ENCODE measurements at places on chromosomes 5 and 9. TPM values are rescaled to one million over a fixed set of nuclear protein-coding genes. Genes with fewer than 3 reads are reported as not detected.

DNA sequence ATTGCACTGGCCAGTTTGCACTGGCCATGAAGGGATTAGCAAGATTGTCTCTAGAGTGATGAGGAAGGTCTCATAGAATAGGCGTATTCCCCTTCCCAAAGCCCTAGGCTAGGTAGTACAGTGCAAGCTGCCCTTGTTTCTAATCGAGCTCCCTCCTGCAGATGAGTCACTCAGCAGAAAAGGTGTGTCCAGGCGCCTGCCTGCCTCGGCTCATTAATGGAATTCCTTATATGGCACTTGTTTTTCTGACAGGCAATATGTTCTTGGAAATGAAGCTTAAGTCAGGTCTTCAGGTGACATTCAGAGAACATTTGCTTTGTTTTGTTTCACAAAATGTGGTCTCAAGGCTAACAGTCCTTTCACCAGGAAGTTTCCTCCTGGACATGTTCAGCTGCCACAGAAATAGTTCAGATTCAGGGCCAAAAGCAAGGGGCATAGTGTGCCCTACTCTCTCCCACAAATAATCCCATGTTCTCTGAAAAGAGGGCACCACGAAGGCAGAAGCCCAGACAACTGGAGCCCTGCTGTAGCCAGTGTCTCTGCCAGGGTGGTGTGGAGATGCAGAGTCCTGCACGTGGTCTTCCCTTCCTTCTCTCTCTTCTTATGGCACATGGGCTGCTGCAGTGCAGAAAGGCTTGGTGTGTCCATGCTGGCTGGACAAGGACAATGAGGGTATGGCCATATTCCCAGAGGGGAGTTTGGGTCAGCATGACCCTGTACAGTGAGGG lies 281.1 kb upstream of the MAP3K1 start:
- H3K4me1 ChIP-seq, result peaks cover 8% of the 10 kb centered on the region
- no peaks in the 10 kb centered on the region for H3K36me3 ChIP-seq
- DNase-seq, result peak; percentile 16

GRCh38 chr5:65034813-65035209 lies 266.1 kb downstream of the CWC27 start:
- H3K27me3 ChIP-seq, result no peaks in the 10 kb centered on the region
- no peaks in the 10 kb centered on the region for H3K36me3 ChIP-seq
- DNase-seq, result no peak
- H3K4me3 ChIP-seq, result peak overlapping the region; percentile 66

Gene ALDH1A1
- not detected for total RNA-seq

Gene HTR4
- not detected for total RNA-seq

DNA sequence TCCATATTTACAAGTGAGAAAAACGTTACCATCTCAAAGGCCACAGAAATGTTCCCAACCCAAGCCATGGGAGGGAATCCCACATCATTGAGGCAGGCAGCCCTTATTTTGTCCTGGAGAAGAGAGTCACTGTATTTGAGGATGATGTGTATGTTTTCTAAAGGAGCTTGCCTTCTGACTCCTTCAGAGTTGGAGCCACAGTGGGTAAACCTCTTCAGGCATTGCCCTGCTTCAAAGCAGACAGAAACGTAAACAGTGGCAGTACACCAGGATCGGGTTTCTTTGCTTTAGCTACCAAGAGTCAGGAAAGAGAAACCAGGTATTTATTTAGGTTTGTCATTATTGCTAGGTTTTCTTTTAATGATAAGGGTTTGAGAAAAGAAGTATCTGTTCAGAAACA lies 45.7 kb downstream of the MUSK start:
- H3K36me3 ChIP-seq, result no peaks in the 10 kb centered on the region
- H3K27ac ChIP-seq, result no peak overlapping the region
- DNase-seq, result no peak
- no peaks in the 10 kb centered on the region for H3K4me1 ChIP-seq
- H3K4me3 ChIP-seq, result no peak overlapping the region

Gene FAM151B
- total RNA-seq, result 0.75 TPM

Gene IFNA8
- not detected for total RNA-seq

Gene PCDH1
- total RNA-seq, result not detected

All from activated CD4-positive, alpha-beta T cell treated with anti-CD3 and anti-CD28 coated beads for 36 hours (primary cell).